ENCODE measurements at places on chromosomes 13 and 19. TPM values are rescaled to one million over a fixed set of nuclear protein-coding genes. Genes with fewer than 3 reads are reported as not detected.

The NLRP5 gene
- not detected for total RNA-seq

The PRSS57 gene
- total RNA-seq: not detected

The ADAMTS10 gene
- 1.2 TPM for total RNA-seq

DNA sequence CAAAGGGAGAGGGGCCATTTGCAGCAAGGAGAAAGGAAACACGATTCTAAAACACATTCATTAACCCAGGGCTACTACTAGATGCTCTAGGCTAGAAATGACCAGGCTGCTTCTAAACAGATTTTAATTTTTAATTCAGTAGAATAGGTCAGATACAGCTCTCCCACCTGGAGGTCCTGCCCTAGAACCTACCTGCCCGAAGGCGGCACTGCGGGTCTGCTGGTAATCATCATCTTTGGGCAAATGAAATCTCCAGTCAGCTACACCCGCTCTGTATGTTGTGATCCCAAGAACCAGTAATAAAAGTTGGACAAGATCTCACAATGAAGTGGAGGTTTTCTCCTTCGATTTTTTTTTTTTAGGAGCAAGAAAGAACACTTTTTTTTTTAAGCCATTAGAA lies 345.3 kb downstream of the ENOX1 start:
- no peak for DNase-seq

- no peak for DNase-seq
These were observed 53.6 kb downstream of the WDFY2 start for GRCh38 chr13:51637852-51638215.

DNA sequence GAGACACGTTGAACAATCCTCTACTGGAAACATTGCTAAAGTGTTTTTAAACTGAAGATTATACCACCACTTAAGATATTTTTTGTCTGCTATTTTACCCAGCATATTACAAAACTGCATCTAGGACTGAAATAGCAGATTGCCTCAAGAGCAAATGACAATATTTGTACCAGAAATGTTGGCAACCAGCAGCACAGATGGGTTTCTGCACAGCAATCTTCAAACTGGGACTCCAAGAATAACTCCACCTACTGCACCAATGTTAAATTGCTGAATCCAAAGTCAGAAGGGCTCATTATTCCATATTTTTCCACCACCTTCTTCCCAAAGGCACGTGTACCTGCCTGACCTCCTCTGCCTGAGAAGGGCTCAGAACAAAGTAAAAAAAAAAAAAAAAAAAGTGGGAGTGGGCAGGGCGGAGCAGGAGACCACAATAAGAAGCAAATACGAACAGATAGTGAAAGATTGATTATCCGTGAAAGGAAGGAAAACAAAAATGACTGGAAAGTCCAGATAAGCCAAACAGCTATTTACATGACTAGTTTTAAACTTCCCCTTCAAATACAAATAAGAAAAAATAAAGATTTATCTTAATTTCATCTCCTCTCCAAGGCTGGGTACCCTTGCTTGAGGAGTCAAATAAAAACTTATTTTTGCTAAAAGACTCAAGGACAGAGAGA lies 79.4 kb downstream of the FOXO1 start:
- no peak for DNase-seq

DNA sequence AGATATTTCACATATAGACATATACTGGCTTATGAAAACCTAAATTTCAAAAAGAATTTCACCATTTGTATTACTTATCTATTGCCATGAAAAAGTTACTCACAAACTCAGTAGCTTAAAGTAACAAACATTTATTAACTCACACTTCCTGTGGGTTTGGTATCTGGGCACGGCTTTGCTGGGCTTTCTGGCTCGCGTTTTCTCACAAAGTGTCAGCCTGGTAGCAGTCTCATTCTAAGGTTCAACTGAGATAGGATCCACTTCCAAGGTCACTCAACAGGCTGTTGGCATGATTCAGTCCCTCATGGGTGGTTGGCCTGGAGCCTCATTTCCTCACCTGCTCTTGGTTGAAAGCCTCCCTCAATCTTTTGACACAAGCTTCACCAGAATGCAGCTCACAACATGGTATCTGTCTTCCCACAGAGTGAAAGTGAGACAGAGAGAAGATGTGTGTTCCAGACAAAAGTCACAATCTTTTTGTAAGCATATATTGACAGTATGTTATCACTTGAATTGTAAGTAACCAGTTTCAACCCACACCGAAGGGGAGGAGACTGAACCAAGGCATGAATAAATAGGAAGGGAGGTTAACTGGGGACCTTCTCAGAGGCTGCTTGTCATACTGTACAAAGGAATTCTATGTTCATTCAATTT lies 1065.8 kb upstream of the SPRY2 start:
- no peak for DNase-seq

Measured in activated CD8-positive, alpha-beta memory T cell treated with anti-CD3 and anti-CD28 coated beads, Interleukin-2, amount 10 ng/mL, durations not matched to agents 7 days and 5 days (primary cell).